ENCODE measurements at places on chromosomes 6 and 20.

DNA sequence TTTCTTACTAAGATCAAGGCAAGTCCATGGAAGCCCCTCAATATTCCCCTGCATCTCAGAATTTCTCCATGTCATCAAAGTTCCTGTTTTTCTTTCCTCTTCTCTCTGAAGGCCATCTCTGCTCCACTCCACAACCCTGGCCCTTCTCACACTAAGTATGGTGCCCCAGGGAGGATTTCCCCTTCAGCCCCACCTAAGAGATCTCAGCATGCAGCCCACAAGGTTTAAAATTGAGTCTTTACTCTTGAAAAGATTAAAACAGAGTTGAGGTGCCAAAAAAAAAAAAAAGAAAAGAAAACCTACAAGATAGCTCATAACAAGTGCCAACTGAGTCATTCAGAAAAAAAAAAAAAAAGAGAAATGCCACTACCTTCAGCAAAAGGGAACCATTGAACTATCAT is 36.5 kb upstream of the TNFAIP3 start:
- no peak for DNase-seq

DNA sequence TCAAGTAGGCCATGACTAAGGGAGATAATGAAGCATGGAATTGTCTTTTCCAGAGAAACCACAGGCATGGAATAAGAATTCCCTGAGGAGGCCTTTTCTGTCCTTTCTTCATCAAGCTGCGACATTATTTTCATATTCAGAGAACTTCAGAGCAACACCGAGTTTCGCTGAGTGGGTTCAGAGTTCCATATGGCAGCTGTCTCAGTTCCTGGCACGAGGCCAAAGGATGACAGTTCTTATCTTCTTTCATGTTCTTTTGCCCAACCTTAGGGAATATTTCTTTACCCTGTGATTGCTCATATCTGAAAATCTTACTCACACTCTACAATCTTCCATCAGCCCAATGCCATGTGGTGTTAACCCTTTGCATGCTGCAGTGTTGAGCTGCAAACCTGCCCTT is 135.3 kb upstream of the BMP2 start:
- DNase-seq, result no peak

DNA sequence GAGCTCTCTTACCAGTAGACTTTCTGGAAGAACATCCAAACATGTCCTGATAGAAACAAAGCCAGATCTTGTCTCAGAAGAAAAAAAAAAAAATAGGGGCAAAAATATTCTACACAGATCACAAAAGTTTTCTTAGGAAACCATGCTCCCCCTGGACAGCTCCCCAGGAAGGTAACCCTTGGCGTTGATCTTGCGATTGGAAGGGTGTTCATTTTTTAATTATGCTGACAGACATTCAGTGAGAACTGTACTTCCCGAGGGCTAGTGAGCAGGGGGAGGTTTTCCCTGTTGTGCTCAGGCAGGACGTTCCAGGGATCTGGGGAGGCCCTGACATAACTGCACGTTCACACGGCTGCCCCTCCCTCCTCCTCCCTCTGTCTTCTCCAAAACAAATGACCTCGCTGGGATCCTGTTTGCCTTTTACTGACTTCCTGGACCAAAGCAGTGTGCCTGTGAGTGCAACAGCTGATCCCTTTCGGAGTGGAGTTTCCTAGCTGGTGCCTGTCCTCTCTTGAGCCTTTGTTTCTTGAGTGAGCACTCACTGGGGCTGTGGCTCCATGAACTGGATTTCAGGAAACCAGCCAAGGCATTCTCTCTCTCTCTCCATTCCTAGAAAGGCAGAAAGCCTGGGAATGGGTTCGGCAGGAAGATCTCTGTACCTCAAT is 46.7 kb downstream of the MARCKS start:
- no peak for DNase-seq

DNA sequence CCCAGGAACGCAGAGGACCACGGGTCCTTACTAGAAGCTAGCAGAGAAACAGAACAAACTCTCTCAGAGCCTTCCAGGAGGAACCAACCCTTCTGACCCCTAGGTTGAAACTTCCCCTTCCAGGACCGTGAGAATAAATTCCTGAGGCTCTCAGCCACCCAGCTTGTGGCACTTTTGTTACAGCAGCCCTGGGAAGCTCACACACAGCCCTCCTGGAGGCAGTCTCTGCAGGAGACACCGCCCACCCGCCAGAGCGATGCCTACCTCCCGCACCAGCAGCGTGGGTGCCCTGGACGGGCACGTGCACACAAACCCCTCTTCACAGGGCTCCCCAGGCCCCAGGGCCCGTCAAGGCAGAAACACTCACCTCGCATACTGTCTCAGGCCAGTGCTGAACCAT is 4.2 kb downstream of the RNASET2 start:
- no peak for DNase-seq

GRCh38 chr6:167031082-167031709 is 32.0 kb downstream of the CEP43 start:
- DNase-seq, result no peak

GRCh38 chr6:3245216-3245615 is 13.5 kb upstream of the PSMG4 start:
- no peak for DNase-seq

GRCh38 chr6:55812509-55812908 is 62.9 kb downstream of the BMP5 start:
- DNase-seq, result no peak

GRCh38 chr6:105301072-105301503 is 101.8 kb downstream of the PREP start:
- DNase-seq, result no peak

DNA sequence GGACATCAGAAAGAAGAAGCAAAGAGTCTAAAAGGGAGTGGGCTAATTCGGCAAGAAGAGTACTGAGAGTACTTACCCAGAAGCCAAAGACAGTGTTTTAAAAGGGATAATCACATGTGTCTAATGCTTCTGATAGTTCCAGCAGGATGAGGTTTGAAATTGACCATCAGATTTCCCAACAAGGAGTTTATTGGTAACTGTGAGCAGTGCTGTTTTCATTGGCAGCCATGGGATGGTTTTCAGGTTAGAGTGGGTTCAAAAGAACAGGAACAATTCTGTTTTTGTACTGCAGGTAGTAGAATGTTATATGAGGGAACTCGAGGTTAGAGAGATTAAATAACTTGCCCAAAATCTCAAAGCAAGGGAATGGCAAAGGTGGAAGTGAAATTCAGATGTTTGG is 8.5 kb downstream of the RNF217 start:
- DNase-seq, result no peak

DNA sequence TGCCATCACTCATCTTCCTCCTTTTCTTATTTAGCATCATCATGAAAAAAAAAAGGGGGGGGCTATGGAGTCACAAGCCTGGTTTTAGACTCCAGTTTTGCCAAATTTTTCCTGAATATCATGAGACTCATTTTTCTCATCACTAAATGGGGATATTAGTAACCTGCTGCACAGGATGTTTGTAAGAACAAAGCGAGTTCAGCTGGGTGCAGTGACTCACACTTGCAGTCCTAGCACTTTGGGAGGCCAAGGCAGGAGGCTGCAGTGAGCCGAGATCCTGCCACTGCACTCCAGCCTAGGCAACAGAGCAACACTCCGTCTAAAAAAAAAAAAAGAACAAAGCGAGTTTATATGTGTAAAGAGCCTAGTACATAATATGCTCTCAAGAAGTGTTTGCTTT is 82.8 kb downstream of the TFAP2A start:
- DNase-seq, result no peak

- DNase-seq, result no peak
These were observed 277.7 kb downstream of the ADGB start for GRCh38 chr6:146876271-146877151.

DNA sequence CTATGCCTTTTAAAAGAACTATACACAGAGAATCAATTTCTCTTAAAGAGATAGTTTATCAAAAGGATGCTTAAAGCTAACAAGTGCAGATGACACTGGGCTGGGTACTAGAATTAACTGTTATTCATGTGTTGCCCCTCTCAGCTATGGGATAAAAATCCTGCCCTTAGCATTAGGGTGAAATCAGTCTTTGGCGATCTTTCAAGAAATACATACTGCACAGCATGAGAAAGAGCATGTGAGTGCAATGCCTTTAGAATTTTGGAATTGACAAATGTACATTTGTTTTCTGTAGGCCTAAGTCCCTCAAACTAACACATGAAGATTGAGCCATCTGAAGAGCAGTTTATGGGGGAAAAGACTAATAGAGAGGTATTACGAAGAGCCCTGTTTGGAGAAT is 115.4 kb downstream of the ZFP64 start:
- no peak for DNase-seq

DNA sequence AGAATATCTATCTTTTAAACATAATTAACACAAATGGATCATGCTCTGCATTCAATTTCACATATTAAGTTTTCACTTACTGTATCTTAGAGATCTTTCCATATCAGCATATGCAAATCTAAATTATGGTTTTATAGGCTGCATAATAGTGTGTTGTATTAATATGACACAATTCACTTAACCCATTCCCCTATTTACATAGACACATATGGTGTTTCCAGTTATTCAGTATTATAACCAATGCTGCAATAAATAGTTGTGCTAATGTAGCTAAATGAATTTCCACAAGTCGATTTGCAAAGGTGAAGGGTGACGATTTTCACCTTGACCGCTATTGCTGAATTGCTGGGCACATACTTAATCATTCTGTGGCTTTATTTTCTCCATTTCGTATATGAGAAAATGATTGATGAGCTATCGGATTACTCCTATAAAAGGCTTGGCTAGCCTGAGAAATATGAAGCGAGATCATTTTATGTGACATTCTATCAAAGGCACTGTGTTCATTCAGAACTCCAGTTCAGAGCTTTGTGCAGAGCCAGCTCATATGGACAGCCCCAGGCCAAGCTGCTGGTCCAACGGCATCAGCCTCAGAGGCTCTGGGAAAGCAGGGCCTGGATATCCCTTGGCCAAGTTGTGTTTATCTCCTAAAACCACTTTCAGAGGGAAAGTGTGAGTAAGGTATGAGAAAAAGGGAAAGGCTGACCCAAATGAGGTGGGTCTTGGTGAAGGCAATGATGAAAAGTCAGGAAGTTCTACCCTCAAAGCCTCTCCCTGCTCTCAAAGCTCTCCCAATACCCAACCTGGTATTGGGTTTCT is 50.8 kb downstream of the GFOD1 start:
- DNase-seq, result no peak

GRCh38 chr20:1388741-1389483 is 3.9 kb downstream of the FKBP1A start:
- no peak for DNase-seq

GRCh38 chr6:9361749-9362148 is 926.4 kb upstream of the SLC35B3 start:
- DNase-seq, result no peak

DNA sequence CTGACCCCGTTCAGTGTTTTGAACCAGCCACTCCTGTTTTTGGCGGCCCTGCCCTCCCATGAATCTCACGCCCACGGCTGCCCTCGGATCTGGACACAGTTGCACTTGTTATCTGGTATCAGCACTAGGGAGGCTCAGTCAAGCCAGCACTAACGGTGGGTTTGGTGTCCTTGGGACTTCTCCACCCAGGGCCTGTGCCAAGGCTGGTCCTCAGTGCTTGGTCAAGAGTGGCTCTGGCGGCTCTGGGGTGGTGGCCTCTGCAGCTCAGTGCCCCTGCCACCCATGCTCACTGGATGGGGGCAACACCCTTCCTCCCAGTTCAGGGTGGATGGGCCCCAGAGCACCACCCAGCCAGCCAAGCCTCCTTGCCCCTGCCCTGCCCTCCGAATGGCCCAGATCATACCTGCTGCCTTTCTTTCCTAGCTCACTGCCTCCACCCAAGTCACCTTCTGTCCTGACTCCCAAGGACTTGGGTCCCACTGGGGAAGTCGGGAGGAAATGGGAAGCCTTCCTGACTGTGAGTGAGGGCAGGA is 54.7 kb downstream of the SSR1 start:
- no peak for DNase-seq

- no peak for DNase-seq
These were observed 53.9 kb downstream of the AFG1L start for GRCh38 chr6:108348655-108349349.

GRCh38 chr6:89977808-89978748 is 83.8 kb downstream of the GJA10 start:
- no peak for DNase-seq

DNA sequence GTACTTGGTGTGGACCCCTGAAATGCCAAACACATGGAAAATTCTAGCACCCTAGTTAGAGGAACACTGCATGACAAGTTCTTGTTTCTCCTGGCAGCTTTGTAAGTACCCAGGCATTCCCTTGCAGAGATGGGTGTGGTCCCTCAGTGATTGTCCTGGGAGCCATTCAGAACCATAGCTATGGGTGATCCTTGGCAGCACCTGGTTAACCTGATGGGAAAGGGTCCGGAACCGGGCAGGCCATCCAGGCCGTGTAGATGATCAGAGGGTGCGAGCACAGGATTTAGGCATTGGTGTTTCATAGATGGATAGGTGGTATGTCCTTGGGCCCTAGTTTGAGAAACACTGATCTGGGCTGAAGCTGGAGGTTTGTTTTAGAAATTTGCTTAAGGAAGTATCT is 95.8 kb downstream of the RPP40 start:
- DNase-seq, result no peak

DNA sequence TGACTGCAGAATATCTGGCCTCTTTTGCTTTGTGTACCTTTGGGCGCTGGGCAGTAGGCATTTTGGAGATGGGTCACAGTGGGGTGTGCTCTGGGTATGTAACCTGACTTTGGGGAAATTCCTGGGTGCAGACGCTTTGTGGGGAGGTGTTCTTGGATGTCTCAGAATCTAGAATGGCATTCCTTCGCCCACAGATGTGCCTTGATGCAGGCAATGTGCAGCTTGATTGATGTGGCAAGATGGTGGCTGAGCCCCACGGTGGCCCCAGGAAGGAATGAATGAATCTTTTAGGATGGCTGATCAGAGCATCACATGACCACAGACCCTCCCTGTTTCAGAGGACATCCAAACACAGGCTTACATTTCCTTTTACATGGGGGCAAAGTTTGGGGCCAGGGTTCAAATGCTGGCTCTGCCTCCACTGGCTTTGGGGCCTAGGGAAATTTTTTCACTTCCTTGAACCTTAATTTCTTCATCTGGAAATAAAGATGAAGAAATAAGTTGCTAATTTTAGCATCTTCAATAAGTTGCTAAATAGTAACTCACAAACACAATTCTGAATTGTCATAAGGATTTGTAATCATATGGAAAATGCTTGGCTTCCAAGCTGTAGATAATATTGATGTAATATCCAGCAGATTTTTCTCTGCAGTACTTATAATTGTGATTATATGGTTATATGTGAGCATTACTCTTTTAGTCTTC is 5.6 kb downstream of the PPP1R16B start:
- DNase-seq, result no peak

GRCh38 chr6:144263786-144264185 is 21.3 kb upstream of the UTRN start:
- DNase-seq, result no peak

GRCh38 chr6:99032396-99032795 is 84.7 kb upstream of the FBXL4 start:
- DNase-seq, result no peak

DNA sequence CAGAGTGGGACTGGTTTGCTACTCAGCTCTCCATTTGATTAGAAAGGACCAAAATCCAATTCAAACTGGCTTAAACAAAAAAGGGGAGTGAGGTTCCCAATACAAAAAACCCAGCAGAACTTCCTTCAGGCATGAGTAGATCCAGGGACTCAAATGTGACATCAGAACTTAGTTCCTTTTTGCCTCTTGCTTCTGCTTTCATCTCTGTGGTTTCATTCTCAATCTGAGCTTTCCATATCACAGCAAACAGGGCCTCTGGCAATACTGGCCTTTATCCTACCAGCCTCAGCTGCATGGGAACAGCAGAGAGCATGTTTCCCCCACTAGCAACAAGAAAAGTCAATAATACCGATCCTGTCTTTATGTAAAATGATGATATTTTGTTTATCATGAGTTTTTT is 28.6 kb upstream of the PRELID3B start:
- DNase-seq, result no peak
